NCI-H1092 (cell line): ENCODE measurements at places on chromosomes 2 and 18.

- DNase-seq, result no peak
Measured at GRCh38 chr2:101405351-101405899, 18.1 kb upstream of the CREG2 start.

DNA sequence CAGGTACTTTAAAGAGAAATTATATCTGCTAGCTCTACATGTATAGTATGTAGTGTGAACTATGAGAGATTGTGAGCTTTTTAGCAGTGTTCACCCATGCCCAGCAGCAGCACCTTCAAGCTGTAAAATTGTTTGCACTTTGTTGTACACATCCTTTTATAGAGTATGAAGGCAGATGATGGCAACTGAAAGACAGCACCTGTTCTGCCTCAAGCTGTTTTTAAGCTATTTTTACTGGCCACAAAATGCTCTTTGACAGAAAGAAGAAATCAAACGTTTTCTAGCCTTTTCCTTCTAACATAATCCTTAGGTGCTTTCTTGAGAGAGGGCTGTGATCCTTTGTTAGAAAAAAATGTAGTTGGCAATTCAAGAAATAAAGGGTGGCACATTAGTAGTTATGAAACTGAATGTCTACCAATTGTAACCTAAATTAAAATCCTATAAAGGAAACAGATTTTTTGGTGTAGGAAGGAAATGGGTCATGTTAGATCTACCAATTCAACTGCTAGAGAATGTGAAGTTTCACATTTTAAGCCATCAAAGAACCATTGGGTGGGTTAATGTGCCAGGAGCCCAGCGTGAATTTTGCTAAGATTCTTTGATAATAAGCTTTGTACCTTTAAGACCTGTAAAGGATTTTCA is 59.5 kb downstream of the R3HDM1 start:
- no peak for DNase-seq

- DNase-seq, result no peak
Measured at GRCh38 chr2:25320077-25320476, 21.6 kb downstream of the DNMT3A start.

- DNase-seq, result no peak
Measured at GRCh38 chr2:18369760-18370159, 190.7 kb downstream of the RDH14 start.

GRCh38 chr18:12433829-12434540 is 26.3 kb downstream of the PRELID3A start:
- DNase-seq, result no peak

GRCh38 chr2:56589194-56589593 is 405.4 kb downstream of the CCDC85A start:
- no peak for DNase-seq

DNA sequence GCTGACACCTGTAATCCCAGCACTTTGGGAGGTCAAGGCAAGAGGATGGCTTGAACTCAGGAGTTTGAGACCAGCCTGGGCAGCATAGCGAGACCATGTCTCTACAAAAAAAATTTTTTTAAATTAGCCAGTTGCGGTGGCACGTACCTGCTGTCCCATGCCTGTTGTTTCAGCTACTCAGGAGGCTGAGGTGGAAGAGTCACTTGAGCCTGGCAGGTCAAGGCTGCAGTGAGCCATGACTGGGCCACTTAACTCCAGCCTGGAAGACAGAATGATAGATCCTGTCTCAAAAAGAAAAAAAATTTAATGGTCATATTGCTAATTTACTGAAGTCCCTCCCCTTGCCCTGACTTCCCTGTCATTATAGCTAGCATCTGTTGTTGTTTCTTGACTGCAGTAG is 112.6 kb downstream of the ARHGAP28 start:
- no peak for DNase-seq
